ENCODE measurements at places on chromosomes 3 and 15.

- no peak for DNase-seq
These were observed 151.8 kb upstream of the LRRFIP2 start for GRCh38 chr3:37326144-37326543.

GRCh38 chr3:73080216-73080966 lies 18.9 kb downstream of the EBLN2 start:
- DNase-seq = no peak

DNA sequence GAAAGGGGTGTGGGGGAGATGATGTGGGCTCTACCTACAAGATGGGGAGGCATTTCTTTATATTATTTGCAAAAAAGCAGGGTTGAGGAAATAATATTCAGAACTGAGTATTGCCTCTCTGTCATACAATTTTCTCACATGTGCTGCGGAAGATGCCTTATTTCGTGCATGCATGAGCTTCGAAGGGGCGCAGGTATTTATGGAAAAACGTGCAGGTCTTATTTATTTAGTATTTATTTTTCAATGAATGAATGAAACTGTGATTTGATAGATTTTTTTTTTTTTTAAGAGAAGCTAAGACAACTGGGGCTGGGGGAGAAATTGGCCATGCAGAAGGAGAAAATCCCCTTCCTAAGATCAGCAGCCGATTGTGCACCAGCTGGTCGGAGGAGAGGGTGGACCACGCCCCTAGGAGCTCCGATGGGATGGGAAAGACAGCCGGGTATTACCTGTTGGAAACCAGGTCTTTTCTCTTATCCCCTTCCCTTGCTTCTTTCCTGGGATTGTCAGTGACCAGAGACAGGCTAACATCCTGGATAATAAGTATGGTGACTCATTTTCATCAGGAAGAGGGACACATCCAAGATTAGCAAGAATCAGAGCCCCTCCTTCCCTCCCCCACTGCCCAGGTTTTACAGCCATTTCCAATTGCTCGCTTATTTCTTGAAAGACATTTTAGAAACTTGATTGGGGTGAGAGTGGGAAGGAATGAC lies 875 bp downstream of the GAP43 start:
- DNase-seq = no peak

- DNase-seq = no peak
These were observed 60.6 kb upstream of the PLCL2 start for GRCh38 chr3:16824081-16824696.

- no peak for DNase-seq
These were observed 65.4 kb upstream of the PFN2 start for GRCh38 chr3:150035910-150036612.

DNA sequence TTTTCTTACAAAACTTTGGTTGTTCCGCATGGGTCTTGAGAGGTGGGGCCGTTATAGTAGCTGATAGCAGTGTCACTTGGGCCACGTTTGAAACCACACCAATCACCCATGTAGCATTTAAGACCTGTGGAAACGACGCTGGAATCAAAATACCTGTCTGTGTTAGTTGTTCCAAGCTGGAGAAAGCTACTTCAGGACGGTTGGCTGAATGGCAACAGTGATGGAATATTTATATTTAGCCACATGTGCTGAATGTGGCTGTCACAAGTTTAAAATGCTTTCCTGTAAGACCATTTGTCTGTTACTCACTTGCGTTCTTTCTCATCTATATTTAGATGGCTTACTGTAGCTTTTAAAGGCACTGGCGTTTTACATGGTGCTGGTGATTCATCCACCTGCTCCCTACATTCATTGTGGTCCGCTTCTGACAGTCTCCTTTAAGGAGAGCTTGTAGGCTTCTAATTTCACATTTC lies 1.4 kb downstream of the DNAJA4 start:
- no peak for DNase-seq

DNA sequence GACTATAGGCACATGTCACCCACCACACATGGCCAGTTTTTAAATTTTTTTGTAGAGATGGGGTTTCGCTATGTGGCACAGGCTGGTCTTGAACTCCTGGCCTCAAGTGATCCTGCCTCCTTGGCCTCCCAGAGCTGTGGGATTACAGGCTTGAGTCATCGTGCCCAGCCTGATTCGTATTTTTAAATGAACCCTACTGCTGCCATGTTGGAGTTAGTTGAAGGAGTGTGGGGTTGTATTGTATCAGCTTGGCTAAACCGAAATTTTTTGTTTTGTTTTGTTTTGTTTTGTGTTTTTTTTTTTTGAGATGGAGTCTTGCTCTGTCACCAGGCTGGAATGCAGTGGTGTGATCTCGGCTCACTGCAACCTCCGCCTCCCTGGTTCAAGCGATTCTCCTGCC lies 11.8 kb upstream of the ZNF770 start:
- no peak for DNase-seq
